ENCODE measurements at places on chromosomes 2 and 18.

DNA sequence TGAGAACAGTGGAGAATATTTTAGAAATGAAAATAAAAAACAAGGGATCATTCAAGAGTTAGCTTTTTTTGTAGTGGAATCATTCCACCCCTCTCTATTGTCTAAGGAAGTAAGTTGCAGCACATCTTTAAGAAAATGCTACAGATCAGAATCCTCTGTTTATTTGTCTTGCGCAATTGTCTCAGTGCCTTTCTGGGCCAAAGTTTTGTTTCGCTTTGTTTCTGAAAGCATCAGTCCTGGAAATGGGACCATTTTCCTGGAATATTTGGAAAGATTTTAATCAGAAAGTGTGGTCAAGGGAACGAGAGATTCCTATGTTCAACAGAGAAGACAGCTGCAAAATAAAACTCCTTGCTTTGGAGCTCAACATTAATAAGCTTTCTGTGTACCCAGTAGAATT, 74.0 kb downstream of the NRXN1 start:
- no peak for DNase-seq

DNA sequence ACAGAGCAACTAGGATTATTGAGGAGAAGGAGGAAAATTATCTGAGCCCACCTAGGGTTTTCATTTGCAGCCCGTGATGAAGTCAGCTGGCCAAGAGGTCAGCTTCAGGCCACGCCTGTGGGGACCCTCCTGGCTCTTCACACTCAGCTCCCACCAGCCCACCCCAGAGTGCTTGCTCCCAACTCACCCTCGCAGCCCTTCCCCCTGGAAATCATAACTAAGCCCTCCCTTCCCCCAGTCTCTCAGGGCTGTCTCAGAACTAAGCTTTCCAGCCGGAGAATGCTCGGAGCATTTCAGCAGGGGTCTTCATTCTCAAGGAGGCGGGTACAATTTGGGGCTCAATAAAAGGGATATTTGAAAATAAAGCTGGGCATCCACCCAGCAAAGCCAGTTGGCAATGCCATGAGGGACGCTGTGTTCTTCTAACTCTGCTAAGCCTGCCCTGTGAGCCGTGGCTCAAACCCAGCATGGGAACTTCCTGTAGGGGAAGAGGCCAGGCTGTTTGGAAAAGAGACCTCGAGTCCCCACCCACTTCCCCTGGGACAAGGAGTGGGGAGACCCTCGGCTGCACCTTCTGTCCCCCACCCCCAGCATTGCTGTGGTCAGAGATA, 194.9 kb downstream of the CTIF start:
- DNase-seq, result no peak

DNA sequence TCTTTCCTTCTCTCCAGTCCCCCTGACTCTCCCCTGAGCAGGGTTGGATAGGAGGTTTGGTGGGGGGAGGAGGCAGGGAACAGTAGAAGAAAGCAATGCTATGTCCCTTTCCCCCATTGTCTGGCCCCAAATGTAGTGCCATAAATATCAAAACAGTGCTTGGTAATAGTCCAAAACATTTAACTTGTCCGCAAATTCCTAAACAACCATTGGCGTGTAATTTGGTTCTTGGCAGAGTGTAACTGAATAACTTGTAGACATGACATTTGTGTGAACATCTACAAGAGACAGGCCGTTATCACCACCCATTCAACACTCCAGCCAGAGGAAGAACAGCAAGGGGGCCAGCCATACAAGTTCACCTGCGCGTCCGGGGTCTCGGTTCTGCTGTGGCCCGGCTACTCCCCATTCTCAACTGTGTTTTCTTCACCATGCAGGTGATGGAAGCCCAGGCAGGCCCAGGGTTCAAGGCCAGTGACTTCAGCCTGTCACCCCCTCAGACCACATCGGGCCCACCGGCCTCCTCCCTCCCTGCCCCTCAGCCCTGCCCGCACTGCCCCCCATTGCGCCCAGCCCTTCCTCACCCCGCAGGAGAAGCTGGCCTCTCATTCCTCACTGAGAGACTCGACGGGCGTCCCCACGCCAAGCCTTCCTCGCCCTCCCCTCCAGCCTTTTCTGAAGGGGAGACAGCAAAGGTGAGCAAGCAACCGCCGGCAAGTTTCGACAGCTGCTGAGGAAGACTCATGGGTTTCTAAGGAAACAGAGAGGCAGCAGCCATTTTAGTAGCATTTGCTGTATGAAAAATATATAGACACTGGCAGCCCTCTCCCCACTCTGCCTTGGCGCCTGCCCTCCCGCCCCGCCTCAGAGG, 699 bp upstream of the RAPGEF4 start:
- DNase-seq, result no peak

- DNase-seq, result peak; percentile 62
Measured at GRCh38 chr2:25341753-25342371, at the start of gene DNMT3A. Gene DNMT3A, minus strand, starts transcription at chr2:25341925. Its CDS starts 27,941 bp downstream, at chr2:25313984.
